Lung microvascular endothelial cell (primary cell): ENCODE measurements at places on chromosomes 6 and 20. TPM values are rescaled to one million over a fixed set of nuclear protein-coding genes. Genes with fewer than 3 reads are reported as not detected.

- DNase-seq: peak; percentile 94
These were observed 35.0 kb downstream of the SESN1 start for GRCh38 chr6:109059571-109060021.

DNA sequence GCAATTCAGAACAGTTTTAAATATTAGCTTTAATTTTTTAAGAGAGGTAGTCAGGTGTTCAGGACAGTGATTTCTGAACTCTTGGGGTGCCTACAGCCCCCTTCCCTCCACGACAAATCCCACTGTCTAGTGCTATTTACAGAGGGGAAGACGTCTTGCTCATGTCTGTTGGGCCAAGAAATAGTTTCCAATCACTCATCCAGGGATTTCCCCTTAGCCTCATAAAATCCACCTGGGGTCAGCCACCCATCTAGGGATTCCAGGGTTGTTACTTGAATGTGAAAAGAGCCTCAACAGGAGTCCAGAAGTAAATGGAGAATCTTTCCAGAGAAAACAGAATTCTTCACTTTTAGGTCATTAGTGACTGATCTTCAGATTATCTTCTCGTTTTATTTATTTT lies 37.0 kb downstream of the BICRAL start:
- DNase-seq: no peak

- no peak for DNase-seq
These were observed 59.3 kb upstream of the AKAP12 start for GRCh38 chr6:151180330-151181048.

DNA sequence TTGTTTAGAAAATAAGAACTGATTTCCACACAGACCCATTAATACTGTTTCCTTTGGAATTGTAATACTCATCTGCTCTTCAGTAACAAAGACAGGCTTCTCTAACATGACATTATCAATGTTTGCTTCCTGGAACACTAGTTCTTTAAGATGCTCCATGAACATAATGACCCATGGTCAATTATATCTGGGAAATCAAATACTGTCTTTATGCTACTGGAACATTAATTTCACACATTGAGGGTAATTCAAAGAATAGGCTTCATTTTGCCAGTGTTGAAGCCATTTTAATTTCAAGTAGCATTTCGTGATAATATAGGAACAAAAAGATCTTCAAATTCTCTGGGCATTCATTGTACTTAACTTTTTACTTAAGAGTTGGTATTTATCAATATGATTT lies 80.9 kb downstream of the OPN5 start:
- no peak for DNase-seq

- DNase-seq: no peak
These were observed 61.8 kb upstream of the AFDN start for GRCh38 chr6:167764713-167765479.

GRCh38 chr6:43921548-43922425 lies 151.8 kb downstream of the VEGFA start:
- DNase-seq: no peak

GRCh38 chr20:4637081-4637797 lies 84.5 kb upstream of the PRND start:
- DNase-seq: peak; percentile 13

GRCh38 chr6:42152024-42152423 lies 9.6 kb upstream of the C6orf132 start:
- no peak for DNase-seq

DNA sequence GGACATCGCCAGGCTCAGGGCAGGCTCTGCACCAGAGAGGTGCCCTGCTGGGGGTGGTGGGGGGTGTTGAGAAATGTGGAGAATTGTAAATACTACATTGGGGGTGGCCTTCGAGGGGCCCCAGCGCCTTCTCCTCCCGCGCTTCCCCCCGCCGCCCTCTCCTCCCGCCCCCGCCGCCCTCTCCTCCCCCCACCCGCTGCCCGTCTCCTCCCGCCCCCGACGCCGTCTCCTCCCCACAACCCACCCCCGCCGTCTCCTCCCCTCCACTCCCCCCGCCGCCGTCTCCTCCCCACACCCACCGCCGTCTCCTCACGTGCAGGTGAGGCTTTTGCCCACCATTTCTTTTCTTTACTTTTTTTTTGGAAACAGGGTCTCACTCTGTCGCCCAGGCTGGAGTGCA lies 1.5 kb upstream of the SRMS start:
- no peak for DNase-seq

DNA sequence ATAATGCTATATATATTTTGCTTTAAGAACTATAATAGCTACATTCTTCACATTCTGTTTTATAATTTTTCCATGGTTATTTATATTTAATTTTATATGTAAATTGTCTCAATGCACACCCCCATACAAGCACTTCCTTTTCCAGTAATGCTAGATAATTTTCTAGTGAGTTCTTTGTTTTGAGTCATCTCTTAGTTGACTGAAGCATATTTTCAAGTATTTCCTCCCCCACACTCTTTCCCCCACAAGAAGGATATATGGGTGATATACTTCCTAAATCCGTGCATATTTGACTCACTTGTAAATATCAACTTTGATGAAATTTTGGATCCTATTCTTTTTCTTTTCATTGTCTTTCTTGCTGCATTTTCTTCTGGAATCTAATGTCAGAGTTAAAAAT lies 82.1 kb upstream of the SRSF6 start:
- no peak for DNase-seq

DNA sequence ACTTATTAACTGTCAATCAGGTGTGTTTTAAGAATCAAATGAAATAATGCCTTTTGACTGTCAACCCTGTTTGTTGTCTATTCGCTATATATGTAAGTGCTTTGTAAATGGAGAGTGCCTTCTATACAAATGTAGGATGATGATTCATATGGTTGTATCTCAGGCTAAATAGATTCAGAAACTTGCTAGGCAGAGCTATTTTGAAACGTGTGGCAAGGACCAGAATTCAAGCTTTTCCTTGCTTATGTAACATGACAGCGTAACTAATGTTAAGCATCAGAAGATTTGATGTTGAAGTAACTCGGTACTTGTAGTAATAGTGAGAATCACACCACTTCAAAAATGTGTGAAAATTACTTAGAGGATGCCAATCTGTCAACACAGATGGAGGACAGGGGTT lies 3.4 kb downstream of the OGFRL1 start:
- DNase-seq: no peak

DNA sequence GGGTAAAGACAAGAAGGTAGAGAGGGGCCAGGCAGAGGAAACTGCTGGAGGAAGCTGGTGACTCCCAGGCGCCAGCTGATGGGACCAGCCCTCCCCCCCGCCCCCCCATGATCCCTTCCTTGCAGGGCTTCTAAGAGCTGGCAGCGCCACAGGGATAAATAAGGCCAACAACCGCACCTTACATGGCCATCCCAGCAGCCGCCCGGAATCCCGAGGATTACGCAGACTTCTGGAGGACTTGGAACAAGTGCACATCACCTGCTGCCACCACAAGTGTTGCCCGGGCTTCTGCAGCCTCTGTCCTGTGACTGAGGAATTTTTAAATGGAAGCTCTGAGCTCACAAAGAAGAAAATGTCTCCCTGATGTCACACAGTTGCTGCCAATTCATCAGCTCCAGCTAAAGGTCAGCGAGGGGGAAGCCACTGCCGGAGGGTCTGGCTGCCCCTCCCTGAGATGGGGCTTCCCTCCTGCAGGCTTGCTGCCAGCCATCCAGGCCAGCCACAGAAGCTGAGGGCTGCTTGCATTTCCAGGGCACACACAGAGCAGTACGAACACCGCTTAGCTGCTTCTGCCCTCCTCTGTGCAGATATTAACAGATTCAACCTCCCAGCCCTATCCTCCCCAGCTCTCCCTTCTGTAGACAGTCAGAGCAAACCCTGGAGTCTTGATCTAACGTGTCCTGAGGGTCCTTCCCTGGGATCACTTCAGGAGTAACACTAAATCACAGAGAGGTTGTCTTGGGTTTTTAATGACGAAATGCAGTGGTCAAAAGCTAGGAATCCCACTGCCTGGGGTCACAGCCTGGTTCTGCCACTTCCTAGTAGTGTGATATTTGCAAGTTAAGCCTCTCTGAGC lies 38.6 kb upstream of the PIM1 start:
- peak; percentile 18 for DNase-seq

DNA sequence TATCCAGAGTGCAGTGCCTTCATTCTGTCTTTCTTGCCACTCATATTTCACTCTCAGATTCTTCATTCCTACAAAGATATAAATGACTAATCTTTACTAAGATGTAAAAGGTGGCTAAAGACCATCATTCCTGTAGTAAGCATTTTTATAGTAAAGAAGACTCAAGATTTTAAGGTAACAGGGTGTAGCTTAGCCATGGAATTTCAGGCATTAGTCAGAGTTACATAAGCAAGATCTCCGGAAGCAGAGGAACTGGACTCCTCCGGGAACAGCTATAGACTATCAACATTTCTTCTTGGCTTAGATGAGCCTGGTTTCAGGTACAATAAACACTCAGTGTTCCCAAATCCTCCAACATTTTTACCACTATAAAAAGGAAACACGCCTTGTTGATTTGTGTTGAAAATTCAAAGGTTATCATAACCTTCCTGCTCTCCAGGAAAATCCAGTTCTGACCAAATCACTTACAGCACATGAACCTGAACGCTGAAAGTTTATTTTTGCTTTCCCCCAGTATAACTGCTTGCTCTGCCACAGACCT lies 23.7 kb downstream of the SERPINB1 start:
- DNase-seq: peak; percentile 89

FBXL4 gene
- 7.0 and 10.7 TPM in 2 replicates for total RNA-seq

DNA sequence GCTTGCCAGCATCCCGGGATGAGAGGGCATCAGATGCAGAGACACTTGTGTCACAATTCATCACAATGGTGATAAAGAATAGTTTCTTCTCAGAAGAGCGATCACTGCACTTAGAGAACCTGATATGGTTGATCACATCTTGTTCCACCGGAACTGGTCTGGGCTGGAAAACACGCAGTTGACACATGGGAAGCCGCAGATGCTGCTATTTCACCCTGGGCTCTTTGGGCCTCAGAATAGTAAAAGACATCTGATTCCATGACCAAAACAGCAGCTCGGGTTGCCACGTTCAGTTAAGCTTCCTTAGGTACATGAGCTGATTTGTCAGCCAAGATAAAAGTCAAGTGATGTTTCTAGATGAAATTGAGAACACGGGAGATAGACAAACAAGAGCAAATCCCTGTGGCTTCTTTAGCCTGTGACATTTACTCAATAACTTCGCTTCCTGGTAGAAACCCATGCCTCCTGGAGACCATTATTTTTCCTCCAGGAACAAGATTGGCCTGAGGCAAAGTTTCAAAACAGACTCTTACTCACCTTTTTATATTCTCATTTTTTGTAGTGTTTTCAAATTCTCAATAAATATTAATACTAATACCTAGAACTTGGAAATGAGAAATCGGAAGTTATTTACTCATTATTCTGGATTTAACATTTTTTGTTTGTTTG lies 59.4 kb downstream of the TRMT6 start:
- DNase-seq: no peak

- peak; percentile 0 for DNase-seq
These were observed 171.5 kb downstream of the PHF3 start for GRCh38 chr6:63807056-63807455.

GRCh38 chr6:43833223-43833995 lies 63.4 kb downstream of the VEGFA start:
- peak; percentile 12 for DNase-seq

- DNase-seq: no peak
These were observed 153.2 kb downstream of the MAFB start for GRCh38 chr20:40535816-40536215.

FNDC11 gene
- 0.87 and 2.6 TPM in 2 replicates for total RNA-seq

IPCEF1 gene
- total RNA-seq: 1.3 and 1.8 TPM in 2 replicates

- DNase-seq: no peak
These were observed 558.9 kb downstream of the PKHD1 start for GRCh38 chr6:51528556-51528955.

PLAGL2 gene
- total RNA-seq: 2.2 and 2.8 TPM in 2 replicates

ULBP1 gene
- total RNA-seq: under 0.01 and 0.22 TPM in 2 replicates

DNA sequence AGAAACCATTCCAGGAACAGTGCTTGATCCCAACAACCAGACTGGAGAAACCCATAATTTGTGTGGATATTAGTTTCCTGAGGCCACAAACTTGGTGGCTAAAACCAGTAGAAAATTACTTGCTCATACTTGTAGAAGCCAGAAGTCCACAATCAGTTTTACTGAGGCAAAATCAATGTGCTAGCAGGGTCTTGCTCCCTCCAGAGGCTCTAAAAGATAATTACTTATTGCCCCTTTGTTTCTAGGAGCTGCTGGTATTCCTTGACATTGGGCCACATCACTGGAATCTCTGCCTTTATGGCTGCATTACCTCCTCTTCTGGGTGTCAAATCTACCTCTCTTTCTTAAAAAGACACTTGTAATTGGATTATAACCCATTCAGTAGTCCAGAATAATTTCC lies 142.2 kb upstream of the SAMD5 start:
- DNase-seq: no peak

HLA-DQA2 gene
- not detected in 2 replicates for total RNA-seq

DNA sequence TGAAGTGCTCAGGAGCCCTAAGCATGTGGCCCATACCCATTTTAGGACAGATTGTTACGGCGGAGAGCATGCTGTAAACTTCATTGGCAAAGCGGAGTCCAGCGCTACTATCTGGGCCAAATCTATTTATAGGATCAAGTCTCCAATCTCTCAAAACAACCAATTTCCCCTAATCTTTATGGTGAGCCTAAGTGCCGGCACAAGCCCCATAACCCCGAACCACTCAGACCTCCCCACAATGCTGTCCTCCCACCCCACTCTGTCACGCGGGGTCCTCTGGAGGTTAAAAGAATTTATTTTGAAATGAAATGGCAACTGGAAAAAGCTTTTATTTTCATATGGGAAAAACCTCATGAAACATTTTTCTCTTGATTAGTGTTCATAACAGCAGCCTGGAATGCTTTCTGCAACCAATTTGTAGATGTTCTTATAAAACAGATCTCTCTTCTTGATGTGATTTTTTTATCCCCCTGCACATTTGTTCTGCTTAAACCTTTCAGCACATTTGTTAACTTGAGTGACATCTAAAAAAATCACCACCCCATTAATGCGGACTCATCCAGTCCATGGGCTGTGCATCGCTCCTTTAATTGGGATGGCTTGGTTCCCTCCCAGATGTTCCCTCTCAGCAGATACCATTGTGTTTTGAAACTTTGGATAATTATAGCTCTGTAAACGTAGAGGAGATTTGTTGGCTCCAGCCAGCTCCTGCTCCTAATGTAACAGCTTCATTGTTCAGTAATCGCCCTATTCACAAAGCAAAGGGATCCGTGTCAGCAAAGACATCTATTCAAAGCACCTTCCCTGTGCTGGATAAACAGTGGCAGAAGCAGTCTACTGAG lies 323.6 kb downstream of the CD83 start:
- DNase-seq: no peak

GRM1 gene
- under 0.01 TPM in 1 of 2 replicates, not detected in the other for total RNA-seq

DNA sequence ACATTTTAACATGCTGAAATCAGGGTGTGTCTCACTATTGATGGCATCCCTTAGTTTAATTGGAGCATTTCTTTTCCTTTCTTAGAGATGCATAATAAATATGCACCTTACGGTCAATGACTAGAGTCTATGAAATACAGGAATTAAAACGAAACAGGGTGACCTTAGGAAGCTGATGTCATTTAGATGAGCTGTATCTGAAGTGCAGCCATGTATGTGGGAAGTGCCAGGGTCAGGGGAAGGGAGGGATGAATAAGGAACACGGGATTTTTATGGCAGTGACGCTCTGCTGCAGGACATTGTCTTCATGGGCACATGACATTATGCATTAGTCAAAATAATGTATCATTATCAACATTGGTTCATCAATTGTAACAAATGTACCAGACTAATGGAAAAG lies 84.0 kb downstream of the AGPAT4 start:
- DNase-seq: peak; percentile 24
